ENCODE measurements at places on chromosomes 5 and 9.

DNA sequence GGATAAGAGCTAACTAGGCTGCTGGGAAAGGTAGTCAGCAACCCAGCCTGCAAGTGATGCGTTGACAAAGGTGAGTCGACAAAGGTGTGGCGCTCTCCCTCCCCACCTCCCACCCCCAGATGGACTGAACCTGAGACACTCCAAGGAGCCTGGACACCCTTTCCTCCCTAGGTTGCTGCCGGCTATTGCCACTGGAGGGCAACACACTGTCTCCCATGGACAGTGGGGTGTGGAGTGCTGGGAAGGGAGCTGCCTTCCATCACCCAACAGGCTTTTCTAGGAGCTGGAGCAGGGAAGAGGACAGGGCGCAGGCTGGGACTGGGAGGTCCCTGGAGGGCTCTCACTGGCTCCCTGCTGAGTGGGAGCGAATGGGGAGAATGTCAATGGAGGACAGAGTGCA, 75.4 kb upstream of the ARAP3 start:
- peak; percentile 69 for DNase-seq

GRCh38 chr5:594226-594860, 17.8 kb upstream of the CEP72 start:
- DNase-seq = no peak

DNA sequence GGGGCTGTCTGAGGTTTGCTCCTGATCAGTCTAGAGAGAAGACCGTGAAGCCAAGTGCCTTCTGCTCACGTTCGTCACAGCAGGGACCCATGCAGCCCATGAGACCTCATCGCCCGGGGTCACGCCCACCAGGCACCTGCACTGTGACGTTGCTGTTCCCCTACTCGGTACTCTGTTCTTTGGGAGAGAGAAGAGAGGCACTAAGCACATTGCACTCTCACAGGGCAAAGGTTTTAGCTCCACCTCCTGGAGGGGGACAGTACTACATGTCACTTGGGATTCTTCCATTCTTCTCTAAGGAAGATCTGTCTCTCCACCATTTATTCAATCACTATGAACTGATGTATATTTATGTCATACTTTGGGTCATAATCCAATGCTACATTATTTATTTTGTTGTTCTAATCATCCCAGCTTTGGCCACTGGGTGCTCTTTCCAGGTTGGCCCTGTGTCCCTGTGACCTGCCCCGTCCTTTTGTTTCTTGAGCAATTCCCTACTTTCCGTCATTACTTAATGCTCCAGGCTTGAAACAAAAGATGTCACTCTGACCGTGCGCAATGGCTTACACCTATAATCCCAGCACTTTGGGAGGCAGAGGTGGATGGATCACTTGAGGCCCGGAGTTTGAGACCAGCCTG, 31.4 kb upstream of the BRD3 start:
- DNase-seq = peak; percentile 10

GRCh38 chr5:32542216-32543059, 42.9 kb upstream of the SUB1 start:
- no peak for DNase-seq

DNA sequence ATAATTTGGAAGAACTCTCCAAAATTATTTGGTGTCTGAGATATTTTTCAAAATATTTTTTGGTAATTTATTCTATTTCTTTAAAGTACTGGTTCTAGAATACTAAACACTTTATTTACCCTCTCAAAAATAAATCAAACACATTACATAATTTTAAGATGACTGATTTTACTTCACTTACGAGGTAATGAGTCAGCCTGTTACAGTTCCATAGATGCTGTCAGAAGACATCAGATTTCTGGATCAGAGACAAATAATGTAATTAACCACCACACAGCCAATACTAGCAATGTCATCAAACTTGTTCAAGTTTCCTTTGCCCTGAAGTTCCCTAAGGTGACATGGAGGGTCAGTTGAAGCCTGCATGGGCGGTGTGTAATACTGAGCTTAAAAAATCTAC, 106.1 kb upstream of the CDH9 start:
- no peak for DNase-seq
